Putamen (tissue), 1 donor: ENCODE measurements at places on chromosomes 6 and 20.
A peak's percentile ranks its signal among the peaks of the same experiment; 100 is the strongest.

DNA sequence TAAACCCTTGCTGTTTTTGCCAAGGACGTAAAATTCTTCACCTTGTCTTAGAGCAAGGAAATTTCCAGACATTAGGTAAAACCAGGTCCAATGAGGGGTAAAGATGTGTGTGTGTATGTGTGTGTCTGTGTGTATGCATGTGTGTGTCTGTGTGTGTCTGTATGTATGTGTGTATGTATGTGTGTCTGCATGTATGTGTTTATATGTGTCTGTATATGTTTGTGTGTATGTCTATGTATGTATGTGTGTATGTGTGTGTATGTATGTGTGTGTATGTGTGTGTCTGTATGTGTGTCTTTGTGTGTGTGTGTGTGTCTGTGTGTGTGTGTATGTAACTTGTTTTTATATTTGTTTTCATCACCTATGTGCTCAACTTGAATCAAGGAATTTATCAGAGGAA, 373.7 kb downstream of the TAF4 start:
- no peak for DNase-seq

GRCh38 chr6:87772597-87773530, 70.8 kb upstream of the AKIRIN2 start:
- DNase-seq: no peak

- DNase-seq: no peak
These were observed 278 bp downstream of the UST start for GRCh38 chr6:148747145-148747470.

- peak; percentile 39 for DNase-seq
These were observed 64.2 kb downstream of the YTHDF1 start for GRCh38 chr20:63151554-63152321.

- no peak for DNase-seq
These were observed 34.3 kb upstream of the TCF21 start for GRCh38 chr6:133854364-133855275.

DNA sequence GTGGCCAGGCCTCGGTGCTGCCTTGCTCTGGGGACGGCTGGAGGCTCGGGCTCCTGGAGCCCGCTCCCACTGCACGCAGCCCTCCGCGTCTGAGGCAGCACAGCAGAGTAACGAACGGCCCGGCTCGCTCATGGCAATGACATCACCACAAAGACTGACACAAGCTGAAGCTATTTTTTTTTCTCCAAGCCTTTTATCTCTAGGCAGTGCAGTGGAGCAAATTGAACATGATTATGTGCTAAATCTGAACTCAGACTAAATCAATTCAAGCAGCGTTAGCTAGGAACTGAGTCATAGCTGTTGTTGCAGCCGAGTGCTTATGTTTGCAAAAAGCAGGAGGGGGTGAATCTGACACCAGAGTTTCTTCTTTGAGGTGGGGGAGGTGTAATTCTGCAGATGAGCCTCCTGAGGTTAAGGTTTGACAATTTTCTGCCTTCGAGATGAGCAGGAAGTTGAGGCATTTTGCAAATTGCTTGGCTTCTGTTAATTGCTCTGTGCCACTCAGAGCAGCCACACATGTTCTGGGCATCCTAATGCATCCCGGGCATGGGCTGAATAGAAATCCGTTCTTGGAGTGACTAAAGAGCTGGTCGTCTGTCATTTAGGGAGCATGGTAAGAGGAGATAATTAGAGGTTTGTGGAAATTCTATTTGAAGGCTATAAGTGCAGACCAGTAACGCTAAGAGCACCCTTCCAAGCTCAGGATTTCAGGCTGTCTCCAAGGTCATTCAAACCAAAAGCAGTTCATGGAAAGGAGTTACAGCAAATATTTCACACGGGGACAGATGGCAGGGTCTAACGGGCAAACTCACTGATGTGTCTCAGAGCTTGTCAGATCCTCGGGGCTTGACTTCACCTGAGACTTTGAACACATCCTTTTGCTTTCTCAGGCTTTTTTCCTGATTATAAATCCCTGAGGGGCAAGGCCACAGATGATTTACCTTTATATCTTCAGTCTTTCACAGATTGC, 155.1 kb upstream of the ENPP5 start:
- DNase-seq: peak; percentile 85

- DNase-seq: no peak
These were observed 1.3 kb downstream of the AVP start for GRCh38 chr20:3082955-3083952.

DNA sequence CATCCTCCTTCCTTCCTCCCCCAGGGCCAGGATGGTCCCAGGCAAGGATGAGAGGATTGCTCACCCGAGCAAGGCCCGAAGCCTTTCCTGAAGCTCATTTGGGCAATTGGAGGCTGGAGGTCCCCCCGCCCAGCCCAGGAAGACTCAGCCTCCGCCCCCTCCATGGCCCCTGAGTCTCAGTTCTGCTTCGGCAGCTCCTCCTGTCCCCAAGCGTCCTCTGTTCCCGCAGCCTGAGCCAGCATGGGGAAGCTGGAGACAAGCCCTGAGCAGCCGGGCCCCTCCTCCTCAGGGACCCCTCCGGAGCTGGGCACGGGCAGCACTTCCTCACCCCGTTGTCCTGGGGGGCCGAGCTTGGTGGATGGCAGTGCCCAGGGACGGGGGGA, 26.0 kb downstream of the SLC17A9 start:
- DNase-seq: no peak

DNA sequence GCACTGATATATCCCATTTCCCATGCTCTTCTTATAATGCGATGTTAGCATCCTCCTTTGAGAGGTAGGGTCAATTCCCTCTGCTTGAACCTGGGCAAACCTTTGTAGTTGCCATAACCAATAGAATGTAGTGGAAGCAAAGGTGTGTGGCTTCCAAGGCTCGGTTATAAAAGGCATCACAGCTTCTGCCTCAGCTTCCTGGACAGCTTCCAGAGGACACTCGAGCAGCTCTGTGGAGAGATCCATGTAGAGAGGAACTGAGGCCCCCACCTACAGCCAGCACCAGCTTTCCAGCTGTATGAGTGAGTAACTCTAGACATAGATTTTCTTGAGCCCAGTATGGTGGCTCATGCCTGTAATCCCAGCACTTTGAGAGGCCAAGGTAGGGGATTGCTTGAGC, 36.7 kb downstream of the FGD2 start:
- DNase-seq: no peak

- peak; percentile 1 for DNase-seq
These were observed 225.5 kb downstream of the SOD2 start for GRCh38 chr6:159467473-159468041.

- DNase-seq: no peak
These were observed 533.4 kb downstream of the PKHD1 start for GRCh38 chr6:51554029-51554428.

DNA sequence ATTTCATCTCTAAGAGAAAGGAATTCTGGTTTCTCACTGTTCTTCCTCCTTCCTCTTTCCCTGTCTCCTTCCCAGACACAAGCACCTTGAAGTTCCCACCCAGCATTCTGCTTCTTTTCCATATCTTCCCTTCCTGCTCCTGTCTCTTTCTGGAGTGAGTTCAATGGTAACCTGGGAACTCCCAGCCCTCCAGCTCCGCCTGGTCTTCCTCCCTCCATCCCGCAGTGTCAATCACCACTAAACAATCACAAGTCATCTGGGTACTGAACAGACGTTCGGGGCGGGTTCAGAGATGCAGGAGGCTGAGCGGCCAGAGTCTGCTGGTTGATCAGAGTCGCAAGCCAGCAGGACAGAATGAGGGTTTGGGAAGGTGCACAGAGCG, 7.7 kb downstream of the TTBK1 start:
- no peak for DNase-seq

DNA sequence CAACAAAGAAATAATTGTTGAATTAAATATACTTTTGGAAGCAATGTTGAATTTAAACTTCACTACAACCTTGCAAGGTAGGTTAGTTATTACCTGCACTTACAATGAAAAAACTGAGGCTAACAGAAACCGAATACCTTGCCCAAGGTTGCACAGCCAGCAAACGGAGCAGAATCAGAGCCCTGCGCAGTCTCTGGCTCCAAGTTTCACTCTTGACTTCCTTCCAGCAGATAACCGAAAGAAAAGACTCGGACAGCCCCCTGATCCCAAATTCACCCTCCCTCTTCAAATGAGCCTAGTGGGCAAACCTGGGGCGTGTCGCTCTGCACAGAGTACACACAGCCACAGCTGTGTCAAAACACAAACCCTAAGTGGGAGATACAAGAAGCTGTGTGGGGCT, 72.1 kb upstream of the FOXQ1 start:
- DNase-seq: no peak
